ENCODE measurements at places on chromosomes 13 and 19.

- no peak for DNase-seq
Observed at GRCh38 chr13:51556740-51557139, 27.5 kb upstream of the WDFY2 start.

DNA sequence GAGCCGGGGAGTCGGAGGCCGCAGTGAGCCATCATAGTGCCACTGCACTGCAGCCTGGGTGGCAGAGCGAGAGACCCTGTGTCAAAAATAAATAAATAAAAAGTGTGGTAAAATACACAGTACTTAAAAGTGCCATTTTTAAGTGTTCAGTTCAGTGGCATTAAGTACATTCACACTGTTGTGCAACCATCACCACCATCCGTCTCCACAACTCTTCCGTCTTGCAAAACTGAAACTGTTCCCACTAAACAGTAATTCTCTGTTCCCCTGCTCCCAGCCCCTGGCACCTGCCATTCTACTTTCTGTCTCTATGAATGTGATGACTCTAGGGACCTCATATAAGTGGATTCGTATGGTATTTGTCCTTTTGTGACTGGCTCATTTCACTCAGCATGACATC, 13.3 kb downstream of the SLC25A42 start:
- DNase-seq, result no peak

GRCh38 chr13:59631271-59631670, 532.5 kb downstream of the DIAPH3 start:
- DNase-seq, result no peak

DNA sequence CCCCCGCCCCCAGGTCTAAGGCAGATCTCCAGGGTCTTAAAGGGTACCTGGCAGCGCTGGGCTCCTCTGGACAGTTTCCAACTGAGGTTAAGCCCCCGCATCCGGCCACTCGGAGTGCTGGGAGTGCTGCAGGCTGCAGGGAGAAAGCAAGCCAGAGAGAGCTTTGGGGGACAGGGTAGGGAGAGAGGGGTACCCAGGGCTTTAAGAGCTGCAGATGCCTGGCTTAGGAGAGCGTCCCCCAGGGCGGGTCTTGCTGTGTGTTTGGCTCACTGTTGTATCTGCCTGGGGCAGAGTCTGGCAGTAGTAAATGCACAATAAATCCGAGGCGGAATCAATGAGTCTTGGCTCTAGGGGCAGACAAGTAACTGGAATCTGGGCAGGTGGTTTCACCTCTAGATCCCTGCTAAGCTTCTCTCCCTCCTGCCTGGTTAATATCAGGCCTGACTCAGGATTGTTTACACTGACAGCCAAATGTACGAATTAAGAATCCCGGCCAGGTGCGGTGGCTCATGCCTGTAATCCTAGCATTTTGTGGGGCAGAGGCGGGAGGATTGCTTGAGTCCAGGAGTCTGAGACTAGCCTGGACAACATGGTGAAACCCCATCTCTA, 798 bp upstream of the COX6B2 start:
- DNase-seq, result no peak

- DNase-seq, result no peak
Observed at GRCh38 chr13:80249516-80250212, 91.3 kb downstream of the SPRY2 start.

DNA sequence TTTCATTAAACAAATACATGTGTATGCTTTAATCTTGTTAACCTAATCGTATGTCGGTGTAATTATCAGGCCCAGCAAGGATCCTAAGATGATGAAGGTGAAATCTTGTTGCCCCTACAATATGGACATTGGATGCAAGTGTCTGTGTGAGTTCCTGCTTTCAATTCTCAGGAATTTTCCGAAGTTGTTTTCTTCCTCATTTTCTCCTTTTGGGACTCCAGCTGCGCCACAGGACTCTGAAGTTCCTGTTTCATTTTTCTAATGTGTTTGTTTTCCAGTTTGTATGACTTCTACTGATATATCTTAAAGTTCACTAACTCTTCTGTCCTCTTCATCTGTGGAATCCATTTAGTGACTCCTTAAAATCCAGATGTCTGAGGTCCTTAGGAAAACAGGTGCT, 11.9 kb upstream of the OR7D2 start:
- DNase-seq, result no peak

DNA sequence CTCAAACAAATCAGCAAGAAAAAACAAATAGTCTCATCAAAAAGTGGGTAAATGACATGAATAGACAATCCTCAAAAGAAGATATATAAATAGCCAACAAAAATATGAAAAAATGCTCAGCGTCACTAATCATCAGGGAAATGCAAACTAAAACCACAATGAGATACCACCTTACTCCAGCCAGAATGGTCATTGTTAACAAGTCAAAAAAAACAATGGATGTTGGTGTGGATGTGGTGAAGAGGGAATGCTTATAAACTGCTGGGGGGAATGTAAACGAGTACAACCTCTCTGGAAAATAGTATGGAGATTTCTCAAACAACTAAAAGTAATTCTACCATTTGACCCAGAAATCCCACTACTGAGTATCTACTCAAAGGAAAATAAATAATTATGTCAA, 239.2 kb upstream of the RFC3 start:
- no peak for DNase-seq

GRCh38 chr19:2728783-2729387, 7.7 kb upstream of the DIRAS1 start:
- DNase-seq, result no peak

- no peak for DNase-seq
Observed at GRCh38 chr19:19582471-19582870, 36.0 kb downstream of the PBX4 start.

DNA sequence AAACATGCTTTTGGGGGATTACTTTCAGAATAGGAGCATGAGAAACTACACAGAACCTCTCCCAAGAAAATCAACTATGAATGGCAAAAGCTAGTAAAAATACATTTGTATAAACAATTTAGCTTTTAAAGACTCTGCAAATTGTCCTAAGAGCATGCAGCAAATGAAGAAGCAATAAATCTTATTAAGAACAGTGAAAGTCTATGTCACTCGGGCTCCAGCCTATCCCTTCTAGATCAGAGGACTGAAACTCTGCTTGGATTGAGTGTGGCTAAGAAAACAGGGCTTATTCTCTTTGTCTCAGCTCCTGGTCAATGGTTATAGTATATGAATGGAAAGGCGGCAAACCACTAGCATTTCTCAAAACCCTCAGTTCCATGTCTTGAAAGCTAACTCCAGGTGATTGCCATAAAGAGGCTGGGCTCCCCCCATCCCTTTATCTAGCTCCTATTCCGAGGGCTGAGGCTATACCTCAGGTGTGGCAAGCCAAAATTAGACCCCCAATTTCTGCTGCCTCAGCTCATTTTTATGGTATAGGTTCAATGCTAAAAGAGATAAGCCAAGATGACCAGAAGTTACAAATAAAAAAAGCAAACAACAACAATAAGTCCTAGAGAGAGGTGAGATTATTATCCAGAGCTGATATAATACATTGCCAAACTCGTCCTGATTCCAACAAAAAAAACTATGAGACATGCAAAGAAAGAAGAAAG, 953.2 kb downstream of the SLITRK6 start:
- no peak for DNase-seq

- no peak for DNase-seq
Observed at GRCh38 chr19:11982526-11982925, 17.7 kb downstream of the ZNF763 start.

GRCh38 chr13:96218475-96218874, 128.6 kb downstream of the HS6ST3 start:
- DNase-seq, result no peak

DNA sequence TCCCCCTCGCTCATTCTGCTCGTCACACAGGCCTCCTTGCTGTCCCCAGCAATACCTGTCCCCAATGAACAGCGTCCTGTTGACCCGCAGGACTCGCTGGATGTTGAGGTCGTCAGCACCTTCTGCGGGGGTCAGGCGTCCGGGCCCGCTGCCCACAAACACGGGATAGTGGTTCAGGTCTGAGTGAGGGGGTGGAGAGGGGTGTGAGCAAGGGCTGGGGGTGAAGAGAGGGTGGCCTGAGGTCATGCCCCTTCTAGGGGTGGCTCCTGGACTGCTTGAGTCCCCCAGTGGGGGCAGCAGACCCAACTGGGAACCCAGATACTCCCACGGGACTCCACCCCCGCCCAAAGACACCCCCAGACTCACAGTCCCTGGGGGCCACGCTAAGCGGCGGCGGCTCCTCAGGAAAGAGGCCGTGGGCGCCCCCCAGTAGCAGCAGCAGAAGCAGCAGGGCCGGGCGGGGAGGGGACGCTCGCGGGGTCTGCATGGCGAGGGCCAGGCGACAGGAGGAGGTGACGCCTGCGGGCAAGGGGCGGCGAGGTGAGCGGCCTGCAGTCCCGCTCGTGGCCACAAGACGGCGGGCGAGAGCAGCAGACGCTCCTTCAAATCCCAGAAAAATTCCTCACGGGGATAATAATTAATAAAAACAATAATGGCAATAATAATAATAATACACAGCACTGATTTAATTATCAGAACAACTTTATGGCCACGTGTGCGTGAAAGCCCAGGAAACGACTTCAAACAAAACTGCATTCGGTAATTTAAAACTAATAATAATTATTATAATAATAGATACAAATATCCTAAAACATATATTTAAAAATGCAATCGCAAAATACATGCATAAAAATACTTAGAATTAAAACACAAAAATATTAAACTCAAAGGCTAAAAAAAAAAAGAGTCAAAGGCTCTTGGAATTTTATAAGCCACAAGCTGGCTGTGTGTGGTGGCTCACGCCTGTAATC, 1.2 kb downstream of the SEMA6B start:
- peak; percentile 31 for DNase-seq

- no peak for DNase-seq
Observed at GRCh38 chr13:40116008-40116407, 460.5 kb downstream of the COG6 start.

DNA sequence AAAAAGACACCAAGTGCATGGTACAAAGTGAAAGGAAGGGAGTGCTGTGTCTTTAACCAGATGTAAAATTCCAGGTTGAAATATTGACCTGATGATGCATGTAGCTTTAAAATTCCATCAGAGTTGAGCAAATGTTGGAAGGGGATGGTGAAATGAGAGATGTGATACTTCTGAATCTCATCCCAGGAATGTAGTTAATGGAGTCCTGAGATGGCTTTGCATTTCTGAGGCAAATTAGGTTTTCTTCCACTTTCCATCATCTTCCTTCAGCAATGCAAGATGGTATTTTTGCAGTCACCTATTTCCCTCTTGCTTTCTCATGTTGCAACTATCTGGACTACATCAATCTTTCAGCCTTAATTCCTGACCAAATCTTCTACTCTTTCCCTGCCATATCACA, 194.1 kb upstream of the MIR17HG start:
- DNase-seq, result no peak

DNA sequence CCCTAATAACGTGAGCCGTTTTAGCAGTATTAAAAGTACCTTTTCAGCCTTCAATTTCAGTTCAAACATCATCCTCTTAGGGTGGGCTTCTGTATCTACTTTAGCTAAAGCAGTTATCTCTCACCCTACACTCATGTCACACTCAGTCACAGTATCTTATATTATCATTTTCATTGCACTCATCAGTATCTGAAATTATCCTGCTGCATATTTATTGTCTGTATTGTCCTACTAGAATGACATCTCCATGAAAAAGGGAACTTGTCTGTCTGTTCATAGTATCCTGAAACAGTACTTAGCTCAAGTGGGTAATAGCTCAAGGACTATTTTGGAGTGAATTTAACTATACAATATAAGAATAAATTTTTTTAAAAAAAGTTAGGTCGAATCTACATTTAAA, 19.9 kb upstream of the RFC3 start:
- DNase-seq, result no peak

- DNase-seq, result no peak
Observed at GRCh38 chr13:74210693-74211393, 76.6 kb upstream of the KLF12 start.

DNA sequence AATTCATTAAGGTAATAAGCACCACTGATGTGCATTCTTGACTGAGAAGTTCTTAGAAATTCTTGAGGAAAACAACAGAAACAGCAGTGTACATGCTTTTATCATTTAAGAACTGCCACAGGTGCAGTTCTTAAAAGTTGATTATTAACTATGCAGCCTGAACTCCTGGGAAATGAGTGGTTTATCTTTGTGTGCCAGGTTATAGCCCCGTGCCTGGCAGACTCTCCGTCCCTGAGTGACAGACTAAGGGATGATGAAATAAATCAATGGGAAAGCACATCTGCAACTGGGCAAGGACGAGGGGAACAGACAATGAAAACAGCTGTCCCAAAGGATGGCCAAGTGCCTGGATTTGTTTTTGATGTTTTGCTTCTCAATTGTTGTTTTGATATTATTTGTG, 84.4 kb upstream of the SPATA13 start:
- no peak for DNase-seq

DNA sequence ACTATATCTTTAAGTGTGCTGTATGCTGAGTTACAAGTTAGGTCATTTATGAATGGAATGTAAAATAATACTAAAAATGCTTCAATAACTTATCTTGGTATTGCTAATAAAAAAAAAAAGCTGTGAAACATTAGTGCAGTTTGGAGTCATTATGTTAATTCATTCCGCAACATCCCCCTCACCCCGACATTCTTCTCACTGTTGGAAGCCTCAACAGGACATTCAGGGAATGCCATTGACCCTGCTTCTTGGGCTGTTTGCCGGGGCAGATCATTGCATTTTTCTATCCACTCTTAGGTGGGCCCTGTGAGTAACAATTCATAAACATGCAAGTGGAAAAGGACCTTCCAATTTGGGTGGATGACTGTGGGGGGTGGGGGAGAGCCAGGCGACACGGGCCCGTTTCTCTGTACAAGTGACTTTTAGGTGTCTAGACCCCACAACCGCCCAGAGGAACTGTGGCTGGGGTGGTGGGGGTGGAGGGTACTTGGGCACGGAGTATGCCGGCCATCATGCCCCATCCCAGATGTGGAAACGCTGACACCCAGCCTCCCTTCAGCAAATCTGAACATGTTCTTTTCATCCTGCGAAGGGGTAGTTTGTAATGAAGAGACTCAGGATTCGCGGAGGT, 185.9 kb downstream of the ZNF536 start:
- DNase-seq, result no peak

GRCh38 chr19:46772170-46773017, 16.0 kb downstream of the SLC1A5 start:
- no peak for DNase-seq

- no peak for DNase-seq
Observed at GRCh38 chr13:80548915-80549314, 208.0 kb upstream of the SPRY2 start.

DNA sequence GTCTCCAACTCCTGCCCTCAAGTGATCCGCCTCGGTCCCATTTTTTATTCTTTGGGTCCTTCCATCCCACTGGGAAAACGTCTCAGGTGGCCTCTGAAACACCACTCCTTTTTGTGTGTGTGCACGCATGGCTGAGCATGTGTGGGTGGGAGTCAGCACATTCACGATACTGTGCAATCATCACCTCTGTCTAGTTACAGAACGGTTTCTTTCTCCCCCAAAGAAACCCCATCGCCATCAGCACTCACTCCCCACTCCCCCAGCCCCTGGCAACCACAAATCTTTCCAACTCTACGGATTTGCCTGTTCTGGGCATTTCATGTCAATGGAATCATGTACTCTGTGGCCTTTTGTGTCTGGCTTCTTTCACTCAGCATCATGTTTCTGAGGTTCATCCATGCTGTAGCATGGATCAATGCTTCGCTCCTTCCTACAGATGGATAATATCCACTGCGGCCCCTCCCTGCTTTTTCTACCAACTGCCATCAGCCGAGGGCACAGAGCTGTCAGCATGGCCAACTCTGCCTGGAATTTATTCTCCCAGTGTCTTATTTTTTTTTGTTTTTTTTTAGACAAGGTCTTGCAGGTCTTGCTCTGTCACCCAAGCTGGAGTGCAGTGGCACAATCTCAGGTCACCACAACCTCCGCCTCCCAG, 9.7 kb downstream of the F2RL3 start:
- no peak for DNase-seq

All from stimulated activated CD4-positive, alpha-beta T cell treated with anti-CD3 and anti-CD28 coated beads, TNF-alpha, amount 100 ng/mL, for 4 hours (primary cell).